ENCODE measurements at places on chromosomes 1 and 21.

GRCh38 chr1:238143038-238143437, 252.3 kb upstream of the ZP4 start:
- DNase-seq, result no peak

- DNase-seq, result peak; percentile 49
These were observed 67.6 kb upstream of the SLC22A15 start for GRCh38 chr1:115908565-115909274.

GRCh38 chr1:1374589-1374928, 448 bp downstream of the AURKAIP1 start:
- DNase-seq, result no peak

DNA sequence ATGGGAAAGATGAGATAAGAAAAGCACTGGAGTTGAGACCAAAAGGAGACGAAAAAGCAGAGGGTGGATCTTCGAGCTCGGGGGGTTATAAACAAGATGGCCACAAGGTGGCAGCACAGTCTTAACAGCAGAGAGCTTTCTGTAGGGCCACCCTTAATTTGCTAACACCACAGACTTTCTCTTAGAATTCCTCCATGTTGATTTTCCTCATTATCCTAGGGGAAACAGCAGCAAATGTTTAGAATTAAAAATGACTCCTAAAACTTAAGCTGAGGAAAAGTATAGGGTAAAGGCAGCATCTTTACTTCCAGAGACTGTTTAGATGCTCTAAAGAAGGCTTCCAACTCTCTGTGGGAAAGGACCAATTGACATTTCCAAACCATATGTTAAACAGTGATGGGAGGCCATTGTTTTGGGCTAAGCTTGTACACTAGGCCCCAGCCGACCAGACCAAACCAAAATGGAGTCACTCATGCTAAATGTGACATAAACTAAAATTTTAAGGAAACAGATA, 2.5 kb upstream of the APOBEC4 start:
- DNase-seq, result peak; percentile 90

- DNase-seq, result no peak
These were observed 101.6 kb upstream of the PALMD start for GRCh38 chr1:99544328-99544727.

GRCh38 chr1:228287541-228288425, 79.9 kb downstream of the OBSCN start:
- DNase-seq, result no peak

DNA sequence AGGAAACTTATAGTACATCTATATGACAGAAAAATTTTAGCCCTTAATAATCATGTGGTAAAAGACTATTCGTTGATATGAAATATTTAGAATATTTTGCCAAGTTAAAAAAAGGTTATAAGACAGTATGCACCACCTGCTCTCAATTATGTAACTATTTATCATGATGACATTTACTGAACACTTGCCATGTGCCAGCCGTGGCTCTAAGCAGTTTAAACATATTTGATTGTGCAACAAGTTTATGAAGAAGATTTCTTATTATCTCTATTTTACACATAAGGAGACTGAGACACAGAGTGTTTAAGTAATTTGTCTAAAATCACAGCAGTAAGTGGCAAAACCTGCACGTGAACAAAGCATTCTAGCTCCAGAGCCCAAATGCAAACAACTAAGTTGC, 199.3 kb upstream of the JUN start:
- no peak for DNase-seq

DNA sequence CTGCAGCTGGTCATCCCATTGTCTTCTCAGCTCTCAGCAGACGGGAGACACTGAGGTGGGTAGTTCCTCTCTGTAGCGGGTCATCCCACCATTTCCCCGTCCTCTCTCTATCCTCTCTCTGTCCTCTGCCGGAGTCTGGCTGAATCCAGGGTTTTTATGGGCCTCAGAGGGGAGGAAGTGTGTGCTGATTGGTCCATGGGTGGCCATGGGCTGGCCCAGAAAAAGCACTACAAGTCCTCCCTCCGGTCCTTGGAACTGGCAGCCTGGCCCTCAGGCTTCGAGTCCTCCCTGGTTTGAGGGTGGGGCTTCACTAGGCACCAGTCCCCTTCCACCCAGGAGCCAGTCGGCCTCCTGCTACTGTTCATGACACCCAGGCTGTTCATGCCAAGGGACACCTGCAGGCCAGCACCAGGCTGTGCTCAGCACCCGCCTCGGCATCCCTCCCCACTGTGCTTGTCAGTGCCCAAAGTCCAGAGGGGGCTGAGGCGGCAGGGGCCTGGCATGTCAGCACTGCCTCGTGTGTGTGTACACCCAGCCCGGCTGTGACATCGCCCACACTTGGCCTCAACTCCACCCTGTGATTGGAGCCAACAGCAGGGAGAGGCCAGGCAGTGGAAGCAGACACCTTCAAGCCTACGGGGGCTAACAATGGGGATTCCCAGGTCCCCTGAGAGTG, 23.0 kb upstream of the LRRC8C start:
- DNase-seq, result no peak

GRCh38 chr1:65691152-65691900, 101.4 kb upstream of the PDE4B start:
- no peak for DNase-seq

GRCh38 chr1:35394386-35394785, 125.9 kb downstream of the ZMYM4 start:
- no peak for DNase-seq

DNA sequence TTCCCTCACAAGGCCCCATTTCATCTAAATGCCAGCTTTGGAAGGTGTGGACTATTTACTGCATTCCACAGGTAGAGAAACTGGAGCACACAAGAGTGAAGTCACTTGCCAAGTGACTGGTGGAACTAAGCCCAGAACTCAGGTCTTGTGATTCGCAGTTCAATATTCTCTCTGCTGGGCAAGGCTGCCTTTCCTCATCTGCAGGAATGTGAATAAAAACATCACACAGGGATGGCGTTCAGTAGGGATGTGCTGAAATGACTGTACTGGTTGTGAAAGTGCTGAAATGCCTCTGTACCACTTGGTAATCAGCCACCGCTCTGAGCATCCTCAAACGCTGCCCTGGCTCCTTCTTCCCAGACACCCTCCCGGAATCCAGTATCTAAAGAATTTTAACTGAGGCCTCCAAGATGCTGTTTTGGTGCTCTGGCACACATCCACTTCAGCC, 145.6 kb downstream of the HIVEP3 start:
- DNase-seq, result no peak

- DNase-seq, result no peak
These were observed 60.0 kb downstream of the FAM163A start for GRCh38 chr1:179803104-179803503.

DNA sequence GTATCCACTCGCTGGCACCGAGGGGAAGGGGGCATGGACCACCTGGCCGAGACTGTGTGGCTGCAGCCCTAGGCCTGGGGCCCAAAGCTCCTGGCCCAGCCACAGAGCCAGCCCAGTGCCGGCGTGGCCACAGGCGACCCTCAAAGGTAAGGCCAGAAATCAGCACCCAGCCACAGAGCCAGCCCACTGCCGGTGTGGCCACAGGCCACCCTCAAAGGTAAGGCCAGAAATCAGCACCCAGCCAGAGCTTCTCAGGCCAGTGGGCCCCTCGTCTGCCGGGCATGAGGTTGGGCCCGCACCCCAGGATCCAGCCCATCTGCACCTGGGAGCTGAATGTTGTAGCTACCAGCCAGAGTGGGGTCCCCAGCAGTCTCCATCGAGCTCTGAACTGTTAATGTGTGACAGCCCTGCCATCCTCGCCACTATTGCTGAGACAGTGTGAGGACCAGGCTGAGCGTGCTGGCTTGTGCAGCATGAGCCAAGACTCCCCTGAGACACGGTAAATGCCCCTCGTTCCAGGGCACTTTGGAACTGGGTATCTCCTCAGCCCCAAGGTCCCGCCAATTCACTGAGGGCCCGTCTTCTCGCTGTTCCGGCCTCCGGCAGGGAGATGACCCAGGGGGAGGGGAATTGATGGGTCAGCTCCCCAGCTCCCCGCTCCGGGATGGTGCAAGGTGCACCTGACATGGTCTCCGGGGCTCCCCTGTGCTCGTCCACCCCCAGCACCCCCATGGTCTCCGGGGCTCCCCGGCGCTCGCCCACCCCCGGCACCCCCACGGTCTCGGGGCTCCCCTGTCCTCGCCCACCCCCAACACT, 4.7 kb upstream of the FTCD start:
- no peak for DNase-seq

DNA sequence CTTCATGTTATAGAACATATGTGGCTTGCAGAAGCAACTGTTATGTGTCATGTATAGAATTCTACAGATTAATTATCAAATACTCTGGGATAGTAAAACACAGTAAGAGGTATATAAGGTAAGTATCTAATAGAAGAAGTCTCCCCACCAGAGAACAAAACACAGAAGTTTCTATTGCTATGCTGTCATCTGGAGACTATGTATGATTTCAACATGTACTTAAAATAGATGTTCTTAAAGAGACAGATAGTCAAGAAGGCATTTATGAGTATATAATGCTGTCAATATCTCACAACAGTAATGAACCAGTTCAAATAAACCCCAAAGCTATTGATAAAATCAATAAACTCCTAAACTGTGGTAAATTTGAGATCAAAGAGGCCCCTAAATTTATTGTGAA, 8.1 kb upstream of the ADCY10 start:
- DNase-seq, result no peak

GRCh38 chr1:224785622-224786021, 143.9 kb upstream of the DNAH14 start:
- no peak for DNase-seq

DNA sequence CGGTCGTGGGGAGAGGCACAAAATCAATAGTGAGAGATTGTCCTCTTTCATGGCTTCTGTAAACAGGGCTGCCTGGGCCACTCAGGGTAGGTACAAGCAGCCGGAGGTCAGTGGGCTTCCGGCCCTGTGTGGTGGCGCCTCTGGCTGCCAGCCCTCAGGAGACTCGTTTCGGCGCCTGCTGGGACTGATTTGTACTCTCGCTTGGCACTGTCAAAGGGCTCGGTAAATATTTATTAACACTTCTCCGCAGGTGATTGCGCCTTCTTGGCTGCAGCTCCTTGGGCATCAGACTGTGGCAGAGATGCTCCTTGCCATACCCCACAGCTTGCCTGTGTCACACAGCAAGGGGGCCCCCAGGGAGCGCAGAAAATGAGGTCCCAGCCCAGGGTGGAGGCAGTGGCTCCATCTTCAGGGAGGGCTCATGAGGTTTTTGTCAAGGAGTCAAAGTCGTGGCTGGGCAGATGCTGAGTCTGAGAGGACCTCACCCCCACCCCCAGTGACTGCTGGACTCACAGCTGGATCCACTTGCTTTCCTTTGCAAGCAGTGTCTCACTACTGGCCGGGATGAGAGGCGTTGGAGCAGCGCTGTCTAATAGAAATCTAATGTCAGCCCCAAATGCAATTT, 262.5 kb downstream of the GRIK3 start:
- no peak for DNase-seq

GRCh38 chr1:112985123-112985522, 29.1 kb upstream of the SLC16A1 start:
- no peak for DNase-seq

DNA sequence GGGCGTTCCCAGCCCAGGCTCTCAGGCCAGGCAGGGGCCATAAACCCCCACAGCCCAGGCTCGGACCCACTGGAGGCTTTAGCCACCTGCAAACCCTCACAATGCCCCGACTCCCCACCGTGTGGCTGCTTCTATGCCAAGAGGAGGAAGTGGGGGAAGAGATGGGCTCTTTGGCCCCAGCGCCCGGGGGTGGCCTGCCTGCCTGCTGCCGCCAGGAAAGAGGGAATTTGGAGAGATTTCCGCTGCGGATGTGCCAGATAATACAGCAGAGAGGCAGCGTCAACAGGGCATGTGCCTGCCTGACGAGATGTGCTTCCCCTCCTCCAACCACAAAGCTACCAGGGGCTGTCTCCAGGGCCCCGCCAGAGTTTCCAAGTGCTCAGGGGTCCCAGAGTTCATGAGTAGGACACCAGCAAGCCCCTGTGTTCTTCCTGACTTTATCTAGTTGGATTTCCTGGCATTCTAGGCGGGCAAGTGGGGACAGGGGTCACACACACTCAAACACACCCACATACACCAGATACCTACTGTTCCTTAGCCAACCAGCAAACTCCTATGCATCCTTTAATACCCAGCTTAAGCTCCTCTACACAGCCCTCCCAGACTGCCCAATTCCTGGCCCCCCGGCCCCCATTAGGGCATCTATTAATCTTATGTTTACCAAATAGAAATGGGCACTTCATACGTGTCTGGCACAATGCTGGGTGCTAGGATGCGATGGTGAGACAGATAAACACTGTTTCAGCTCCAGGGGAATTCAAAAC, 14.1 kb downstream of the EPHA2 start:
- no peak for DNase-seq

DNA sequence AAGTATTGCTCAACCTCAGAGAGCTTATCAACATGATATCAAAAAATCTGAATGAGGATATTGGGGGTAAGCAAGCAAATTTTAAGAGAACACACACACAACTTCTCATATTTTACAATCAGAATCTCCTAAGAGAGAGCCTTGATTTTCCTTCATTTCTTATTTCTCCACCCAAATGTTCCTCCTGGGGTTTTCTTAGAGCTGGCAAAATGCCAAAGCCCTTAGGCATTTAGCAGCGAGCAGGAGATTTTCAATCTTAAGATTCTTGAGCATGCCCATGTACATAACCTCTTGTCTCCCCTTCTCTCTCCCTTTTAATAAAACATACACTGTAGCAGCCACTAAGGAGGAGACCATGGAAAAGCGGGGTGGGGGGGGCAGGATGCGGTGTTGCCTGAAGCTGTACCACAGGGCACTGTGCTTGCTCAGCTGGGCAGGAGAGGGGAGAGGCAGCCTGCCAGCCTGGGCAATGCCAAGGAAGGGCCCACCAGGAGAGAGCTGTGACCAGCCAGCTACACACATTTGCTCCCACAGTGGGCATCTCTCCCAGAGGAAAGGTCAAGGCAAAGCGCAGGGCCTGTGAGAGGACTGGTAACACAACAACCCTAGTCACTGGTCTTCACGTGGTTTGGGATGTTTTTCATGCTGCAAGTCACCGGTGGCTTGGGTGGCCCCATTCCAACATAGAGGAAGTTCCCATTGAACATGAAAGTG, 4.3 kb downstream of the BRINP2 start:
- no peak for DNase-seq

DNA sequence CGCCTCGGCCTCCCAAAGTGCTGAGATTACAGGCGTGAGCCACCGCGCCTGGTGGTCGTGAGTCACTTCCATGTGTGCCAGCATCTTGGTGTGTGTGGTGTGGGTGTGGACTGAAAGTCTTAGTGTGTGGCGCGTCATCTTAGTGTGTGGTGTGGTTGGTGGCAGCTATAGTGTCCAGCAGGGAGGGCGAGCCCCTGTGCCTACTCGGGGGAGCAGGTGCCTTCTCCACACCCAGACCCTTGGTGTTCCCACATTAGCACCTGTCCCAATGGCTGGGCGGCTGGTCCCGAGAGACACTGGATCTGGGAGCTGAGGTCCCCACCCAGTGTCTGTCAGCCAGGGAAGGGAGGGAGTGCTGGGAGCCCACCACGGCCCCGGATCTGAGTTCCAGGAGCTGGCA, 2.8 kb downstream of the SCNN1D start:
- DNase-seq, result no peak

GRCh38 chr1:17831597-17831996, 76.5 kb downstream of the ACTL8 start:
- DNase-seq, result peak; percentile 36

GRCh38 chr1:167617153-167618147, 12.6 kb upstream of the RCSD1 start:
- DNase-seq, result peak; percentile 49
